ENCODE measurements at places on chromosomes 6 and 20. TPM values are rescaled to one million over a fixed set of nuclear protein-coding genes. Genes with fewer than 3 reads are reported as not detected.

- DNase-seq = no peak
Observed at GRCh38 chr6:46054516-46054915, 38.9 kb upstream of the CLIC5 start.

GRCh38 chr6:124882579-124883393 is 79.5 kb upstream of the RNF217 start:
- DNase-seq = no peak

- DNase-seq = no peak
Observed at GRCh38 chr6:105382958-105383357, 19.9 kb downstream of the PREP start.

DNA sequence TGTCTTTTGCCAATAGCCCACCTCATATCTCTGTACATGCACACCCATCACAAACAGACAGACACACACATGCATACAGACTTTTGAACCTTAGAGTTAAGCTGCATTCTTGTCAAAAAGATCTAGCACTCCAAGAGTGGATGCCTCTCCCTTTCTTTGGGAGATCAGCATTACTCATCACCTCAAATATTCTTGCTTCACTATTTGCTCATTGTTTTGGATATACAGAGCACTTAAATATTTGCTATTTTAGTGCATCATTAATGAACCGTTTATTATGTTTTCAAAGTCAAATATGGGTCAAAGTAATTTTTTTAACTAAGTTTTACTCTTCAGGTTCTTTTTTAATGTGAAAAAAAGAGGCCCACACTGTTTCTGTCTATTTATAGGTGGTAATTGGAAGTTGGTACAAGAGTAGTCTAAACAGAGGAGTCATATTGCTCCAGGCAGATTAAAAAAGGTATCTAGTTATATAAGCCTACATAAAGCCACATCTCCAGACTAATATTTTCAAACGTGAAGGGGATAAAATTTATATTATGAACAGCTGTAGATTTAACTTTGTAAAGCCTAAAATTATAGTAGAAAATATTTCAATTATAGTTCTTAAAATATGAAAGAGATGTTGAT is 102.6 kb downstream of the FLRT3 start:
- no peak for DNase-seq

DNA sequence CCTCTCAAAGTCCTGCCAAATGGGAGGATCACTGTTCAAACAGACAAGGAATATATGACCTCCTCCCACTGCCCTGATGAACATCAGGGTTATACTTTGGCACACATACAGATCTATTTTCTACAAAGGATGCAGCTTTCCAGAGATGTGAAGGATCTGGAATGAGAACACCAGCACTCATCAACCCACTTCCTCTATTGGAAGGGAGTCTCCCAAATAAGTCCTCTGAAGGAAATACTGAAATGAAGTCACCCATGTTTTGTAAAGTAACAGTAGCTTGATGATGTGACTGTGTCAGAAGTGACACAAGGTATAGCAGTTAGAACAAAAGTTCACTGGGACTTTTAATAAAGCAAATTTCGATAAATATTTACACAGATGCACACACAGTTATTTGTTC is 104.9 kb downstream of the OGFRL1 start:
- no peak for DNase-seq

GRCh38 chr20:46324960-46325703 is 16.8 kb upstream of the CDH22 start:
- DNase-seq = peak; percentile 15

DNA sequence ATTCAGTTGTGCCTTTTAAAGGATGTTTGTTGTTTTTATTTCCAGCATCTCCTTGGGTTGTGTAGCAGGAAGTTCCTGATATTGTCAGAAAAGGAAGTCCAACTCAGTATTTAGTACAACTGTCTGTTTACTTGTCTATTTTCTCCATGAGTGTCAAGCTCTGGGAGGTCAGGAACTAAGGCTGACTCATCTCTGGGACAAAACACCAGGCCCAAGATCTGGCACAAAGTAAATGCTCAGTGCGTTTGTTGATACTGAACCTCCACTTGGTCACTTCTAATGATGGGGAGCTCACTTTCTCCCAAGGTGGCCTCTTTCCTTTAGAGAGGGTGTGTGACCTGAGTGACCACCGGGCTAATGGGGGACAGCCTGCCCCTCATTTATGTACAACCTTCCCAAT is 12.6 kb upstream of the PIGU start:
- no peak for DNase-seq

DNA sequence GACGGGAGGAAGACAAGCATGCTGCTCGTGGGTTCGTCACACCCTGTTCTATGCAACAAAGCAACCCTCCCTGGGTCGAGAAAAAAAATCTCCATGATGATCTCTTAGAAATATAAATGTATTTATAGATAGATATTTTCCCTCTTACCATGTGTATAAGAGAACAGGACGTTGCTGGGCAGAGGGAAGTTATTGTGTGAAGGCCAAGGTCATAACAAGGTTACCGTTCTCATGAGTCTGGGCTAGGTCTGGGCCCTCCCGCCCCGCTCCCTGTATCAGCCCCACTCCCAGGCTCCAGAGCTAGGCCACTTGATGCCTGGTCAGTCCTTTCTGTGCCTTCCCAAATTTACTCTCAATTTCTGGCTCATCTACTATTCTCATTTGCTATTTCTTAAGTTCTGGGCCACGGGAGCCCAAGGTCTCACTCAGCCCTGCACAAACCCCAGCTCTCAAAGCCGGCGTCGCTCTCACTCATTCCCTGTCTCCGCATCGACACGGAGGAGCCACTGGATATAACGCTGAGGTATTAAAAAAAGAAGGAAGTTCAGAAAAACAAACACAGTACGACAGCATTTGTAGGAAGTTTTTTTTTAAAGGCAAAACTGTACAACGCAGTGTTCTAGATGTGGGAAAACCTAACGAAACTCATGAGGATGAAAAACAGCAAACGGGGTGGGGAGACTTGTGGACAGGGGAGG is 96.8 kb downstream of the PSMG4 start:
- no peak for DNase-seq

DNA sequence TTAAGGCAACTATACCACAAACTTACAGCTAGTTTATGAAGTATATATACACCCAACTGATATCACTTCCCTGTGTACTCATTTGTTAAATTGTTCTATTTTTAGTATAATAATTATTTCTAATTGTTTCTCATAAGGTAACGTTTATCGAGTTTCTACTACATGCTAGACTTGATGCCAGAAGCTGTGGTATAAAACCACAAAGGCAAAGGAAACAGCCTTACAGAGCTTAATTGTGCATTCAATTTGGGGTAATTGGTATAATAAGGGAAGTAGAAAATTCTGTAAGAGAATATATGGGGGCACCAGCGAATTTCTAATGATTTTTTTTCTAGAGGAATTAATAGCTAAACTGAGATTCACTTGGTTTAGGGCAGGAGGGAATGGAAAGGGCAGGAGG is 183.9 kb downstream of the GRM1 start:
- no peak for DNase-seq

GRCh38 chr6:19602434-19603013 is 234.6 kb upstream of the ID4 start:
- DNase-seq = peak; percentile 23

GRCh38 chr20:60808701-60809100 is 443.4 kb upstream of the CDH4 start:
- DNase-seq = no peak

GRCh38 chr6:147046141-147046877 is 157.9 kb upstream of the STXBP5 start:
- DNase-seq = no peak

GRCh38 chr6:123489589-123489988 is 147.2 kb downstream of the TRDN start:
- no peak for DNase-seq

- no peak for DNase-seq
Observed at GRCh38 chr6:124297507-124297906, 493.8 kb downstream of the NKAIN2 start.

GRCh38 chr6:73798592-73798991 is 102.6 kb downstream of the CD109 start:
- no peak for DNase-seq

DNA sequence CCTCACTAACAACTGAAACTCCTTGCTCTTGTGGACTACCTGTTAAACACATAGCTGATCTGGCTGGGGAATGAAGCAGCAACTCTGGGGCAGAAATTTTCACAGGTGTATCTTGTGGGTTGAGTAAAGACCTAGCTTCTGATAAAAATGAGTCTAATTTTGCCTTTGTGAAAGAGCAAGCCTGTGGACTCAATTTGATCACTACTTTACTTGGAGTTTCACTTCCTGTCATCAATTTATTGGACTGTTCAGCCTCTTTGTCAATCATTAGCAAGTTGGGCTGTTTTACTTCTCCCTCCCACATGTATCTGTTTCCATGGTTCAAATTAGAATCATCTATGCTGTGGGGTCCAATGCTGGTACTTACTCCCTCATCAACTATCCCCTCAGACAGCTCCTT is 29.6 kb upstream of the CRIP3 start:
- no peak for DNase-seq

DNA sequence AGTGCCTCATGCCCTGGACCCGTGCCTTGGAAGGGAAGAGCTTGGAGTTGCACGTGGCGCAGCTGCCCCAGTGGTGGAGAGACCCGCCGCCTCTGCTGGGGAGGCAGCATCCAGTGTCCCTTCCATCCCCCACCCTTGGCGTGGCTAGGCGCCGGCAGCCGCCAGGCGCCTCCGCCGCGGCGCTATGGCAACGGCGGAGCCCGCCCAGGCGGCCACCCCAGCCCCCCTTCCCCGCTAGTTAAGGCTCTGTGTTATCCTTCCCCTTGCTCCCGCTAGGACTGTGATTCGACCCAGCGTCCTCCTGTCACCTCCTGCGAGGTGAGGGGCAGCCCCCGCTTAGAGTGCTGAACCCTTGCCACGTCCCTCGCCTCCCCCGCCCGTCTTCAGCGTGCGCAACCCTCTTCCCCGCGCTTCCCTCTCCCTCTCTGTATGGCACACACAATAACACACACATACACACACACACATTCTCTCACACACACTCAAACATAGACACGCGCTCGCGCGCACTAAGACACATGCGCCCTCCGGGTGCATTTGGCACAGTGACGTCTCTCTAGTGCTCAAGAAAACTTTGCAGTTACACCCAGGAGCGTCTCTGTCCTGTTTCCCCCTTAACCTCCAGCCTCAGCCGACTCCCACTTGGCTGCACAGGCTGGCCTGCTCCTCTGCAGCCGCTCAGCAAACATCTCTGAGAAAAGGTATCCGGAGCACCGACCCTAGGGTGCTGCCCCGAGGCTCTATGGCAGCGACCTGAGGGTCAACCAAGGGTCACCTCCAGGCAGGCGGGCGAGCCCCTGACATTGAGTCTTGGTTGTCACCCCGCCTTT is 8.5 kb downstream of the GRIK2 start:
- DNase-seq = no peak

DNA sequence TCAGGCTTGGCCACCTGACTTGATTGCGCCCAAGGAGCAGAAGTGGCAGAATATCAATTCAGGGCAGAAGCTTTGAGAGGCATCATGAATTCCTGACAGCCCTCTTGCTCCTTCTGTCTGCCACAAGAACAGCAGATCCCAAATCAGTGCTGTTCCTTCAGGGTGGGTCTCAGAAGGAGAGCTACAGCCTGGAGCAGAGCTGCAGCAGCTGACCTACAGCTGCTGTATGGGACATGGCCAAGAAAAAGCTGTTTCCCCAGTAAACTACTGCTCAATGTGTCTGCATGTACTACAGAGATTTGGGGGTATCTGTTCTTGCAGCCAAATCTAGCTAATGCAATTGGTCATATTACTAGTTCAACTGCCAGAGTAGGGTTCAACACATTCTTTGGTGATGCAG is 69.0 kb downstream of the SLC22A3 start:
- DNase-seq = no peak

The PLTP gene
- total RNA-seq = 12.7 TPM

The RWDD2A gene
- total RNA-seq = 4.4 TPM

The REM1 gene
- total RNA-seq = not detected

The LPIN3 gene
- total RNA-seq = 2.1 TPM

The EDN3 gene
- not detected for total RNA-seq

All from OCI-LY7 (cell line).